RWPE1 (cell line): ENCODE measurements at places on chromosomes 1 and 21.

DNA sequence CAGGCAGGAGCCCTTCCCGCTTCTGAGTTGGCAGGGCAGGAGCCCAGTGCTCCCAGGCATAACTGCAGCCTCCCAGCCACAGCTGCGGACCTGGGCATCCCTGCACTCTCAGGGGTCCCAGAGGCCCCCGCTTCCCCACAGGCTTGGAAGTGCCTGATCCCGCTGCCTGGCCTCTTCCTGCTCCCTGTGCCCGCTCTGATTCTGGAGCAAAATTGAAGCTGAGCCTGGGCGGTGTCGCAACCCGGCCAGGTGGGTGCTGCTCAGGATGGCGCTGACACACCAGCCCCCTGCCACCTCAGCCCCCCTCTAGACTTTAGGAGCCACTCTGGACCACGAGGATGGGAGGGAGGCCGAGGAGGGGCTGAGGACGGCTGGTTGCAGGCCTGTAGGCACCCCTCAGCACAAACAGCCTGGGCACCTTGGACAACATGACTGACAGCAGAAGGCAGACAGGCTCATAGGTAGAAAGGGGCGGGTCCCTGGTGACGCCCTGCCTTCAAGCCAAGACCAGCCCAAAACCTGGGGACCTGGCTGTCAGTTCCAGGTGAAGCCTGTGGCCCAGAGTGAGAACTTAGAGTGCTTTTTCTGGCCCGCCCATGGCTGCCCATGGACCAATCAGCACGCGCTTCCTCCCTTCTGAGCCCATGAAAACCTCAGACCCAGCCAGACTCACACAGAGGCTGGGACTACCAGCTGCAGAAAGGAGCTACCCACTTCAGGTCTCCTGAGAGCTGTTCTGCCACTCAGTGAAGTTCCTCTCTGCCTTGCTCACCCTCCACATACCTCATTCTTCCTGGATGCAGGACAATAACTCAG, 7.2 kb downstream of the HLCS start:
- DNase-seq: no peak

DNA sequence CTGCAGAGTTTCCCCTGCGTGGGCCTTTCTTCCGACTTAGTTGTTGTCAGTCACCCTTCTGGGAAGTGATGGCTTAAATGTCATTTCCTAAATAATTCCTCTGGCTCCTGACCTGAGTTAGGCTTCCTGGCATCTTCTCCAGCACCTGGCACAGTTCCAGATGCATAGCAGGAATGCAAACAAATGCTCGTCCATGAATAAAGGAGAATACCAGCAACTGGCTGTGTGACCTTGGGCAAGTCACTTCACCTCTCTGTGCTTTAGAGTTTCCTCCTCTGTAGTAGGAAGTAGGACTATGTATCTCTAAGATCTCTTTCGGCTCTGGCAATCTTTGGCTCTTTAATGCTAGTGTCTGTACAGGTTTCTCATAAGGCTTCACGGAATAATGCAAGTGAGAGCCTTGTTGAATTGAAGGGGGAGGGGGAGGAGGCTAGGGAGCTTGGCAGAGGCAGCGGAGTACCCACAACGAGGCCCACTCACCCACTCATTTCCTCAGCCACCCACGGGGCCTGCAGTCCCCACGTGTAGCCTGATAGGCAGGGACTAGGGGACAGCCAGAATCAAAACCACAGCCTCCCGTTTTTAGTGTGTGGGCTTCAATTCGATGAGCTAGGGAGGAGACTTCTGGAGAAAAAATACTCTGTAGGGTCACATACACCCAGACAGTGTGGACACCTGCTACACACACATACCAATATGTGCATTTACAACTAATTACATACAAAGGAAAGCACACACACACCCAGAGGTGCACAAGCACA, 48.1 kb downstream of the TENT5C start:
- no peak for DNase-seq

DNA sequence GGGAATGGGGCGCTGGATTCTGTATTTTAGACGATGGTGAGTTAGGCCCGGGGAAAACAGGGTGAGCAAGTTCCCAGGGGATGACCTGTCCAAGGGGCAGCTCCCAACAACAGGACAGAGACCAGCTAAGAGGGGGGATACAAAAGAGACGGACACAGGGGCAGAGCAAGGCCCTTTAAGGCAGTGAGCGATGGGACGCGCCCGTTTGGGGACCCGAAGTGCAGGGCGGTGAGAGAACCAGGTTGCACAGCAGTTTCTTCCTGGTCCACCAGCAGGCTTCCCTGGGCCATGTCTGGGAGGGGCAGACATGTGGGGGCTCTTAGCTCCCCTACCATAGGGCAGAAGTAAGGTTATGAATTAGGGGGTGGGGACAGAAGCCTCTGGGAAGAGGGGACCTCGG, 22.0 kb downstream of the INAVA start:
- DNase-seq: no peak

GRCh38 chr1:210321131-210321530, 7.6 kb upstream of the HHAT start:
- DNase-seq: peak; percentile 19

GRCh38 chr1:117044217-117044616, 15.9 kb upstream of the TTF2 start:
- DNase-seq: no peak

GRCh38 chr1:205676597-205676996, 3.7 kb downstream of the SLC45A3 start:
- DNase-seq: no peak

DNA sequence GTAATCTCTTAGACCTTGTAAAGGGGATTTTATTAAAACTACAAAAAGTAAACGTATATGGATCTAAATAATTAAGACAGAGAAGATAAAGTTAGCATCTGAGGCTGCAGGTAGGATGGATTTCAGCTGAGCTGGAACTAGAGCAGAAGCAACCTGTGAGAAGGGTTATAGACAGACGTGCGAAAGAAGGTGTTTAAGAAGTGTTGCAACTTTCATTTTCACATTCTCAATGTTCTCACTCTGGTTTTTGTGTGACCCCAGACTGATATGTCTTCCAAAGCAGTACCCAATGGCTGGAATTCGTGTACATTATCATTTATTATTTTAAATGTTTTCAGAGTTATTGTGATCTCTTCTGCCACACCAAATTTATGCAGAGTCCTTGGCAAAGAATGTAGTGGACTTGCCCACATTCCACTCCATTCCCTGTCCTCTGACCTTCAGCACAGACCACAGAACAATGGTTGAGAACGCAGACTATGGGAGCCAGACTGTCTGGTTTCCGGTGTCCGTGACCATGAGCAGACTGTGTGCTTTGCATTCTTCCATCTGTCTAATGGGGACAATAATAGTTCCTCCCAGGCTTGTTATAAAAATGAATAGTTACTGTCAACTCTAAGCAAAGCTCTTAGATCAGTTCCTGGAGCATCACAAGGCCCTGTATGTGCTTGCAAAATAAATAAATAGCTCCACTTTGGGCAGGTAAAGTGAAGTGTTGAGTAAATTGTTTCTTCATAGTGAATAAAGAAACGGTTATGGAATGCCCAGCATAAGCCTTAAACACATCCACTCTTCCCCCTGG, 140.6 kb upstream of the SAMSN1 start:
- DNase-seq: no peak
